ENCODE measurements at places on chromosomes 16 and 17.

- no peak for DNase-seq
Observed at GRCh38 chr17:49016775-49017463, 19.7 kb downstream of the IGF2BP1 start.

DNA sequence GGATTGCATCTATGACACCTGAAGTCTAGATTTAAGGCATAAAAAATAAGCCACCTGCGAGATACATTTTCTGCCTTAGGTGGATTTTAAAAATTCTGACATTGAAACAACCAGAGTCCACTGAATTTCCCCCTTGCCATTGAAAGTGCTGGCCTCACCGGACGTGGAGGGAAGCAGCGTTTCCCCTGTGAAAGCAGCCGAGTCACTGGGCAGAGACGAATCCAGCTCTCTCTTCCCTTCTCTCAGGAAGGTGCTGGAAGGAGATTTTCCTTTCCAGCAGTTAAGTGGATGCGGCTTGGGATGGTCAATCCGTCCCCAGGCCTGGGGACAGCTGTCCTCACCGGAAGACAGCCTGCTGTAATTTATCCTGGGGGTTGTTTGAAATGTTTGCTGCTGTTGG, 270.9 kb upstream of the FOXF1 start:
- no peak for DNase-seq

DNA sequence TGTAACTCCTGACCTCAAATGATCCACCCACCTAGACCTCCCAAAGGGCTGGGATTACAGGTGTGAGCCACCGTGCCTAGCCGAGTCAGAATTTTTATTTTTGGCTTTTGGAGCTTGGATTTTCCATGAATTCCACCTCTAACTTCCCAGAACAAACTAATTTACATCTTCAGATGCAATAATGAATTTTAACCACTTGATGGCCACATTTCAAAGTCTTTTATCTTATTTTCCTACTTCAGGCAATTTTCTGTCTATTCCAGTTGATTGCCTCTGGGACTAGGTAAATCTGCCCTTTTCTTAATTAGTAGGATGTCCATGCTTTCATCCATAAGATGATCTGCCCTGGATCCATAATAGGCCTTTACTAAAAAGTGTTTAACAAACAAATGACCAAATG, 156.4 kb upstream of the ANKFN1 start:
- DNase-seq = no peak

DNA sequence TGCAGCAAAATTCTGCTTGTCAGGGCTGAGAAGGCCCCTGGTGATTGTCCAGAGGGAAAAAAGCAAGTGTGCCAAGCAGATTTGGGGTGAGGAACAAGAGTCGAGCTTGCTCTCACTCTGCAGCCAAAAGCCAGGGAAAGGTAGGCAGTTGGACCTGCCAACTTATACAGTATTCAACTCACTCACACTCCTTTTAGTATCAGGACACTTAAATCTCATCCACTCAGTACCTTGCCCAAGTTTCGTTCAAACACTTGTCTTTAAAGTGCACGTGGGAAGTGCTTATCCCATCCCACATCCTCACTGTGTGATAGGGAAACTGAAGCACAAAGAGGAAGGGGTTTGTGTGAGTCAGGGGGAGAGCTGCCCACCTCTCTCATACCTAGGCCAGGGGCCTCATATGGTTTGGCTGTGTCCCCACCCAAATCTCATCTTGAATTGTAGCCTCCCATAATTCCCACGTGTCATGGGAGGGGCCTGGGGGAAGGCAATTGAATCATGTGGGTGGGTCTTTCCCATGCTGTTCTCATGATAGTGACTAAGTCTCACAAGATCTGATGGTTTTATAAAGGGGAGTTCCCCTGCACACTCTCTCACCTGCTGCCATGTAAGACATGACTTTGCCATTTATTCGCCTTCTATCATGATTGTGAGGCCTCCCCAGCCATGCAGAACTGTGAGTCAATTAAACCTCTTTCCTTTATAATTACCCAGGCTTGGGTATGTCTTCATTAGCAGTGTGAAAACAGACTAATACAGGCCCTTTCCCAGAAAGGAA, 25.6 kb upstream of the CES5A start:
- DNase-seq = no peak

DNA sequence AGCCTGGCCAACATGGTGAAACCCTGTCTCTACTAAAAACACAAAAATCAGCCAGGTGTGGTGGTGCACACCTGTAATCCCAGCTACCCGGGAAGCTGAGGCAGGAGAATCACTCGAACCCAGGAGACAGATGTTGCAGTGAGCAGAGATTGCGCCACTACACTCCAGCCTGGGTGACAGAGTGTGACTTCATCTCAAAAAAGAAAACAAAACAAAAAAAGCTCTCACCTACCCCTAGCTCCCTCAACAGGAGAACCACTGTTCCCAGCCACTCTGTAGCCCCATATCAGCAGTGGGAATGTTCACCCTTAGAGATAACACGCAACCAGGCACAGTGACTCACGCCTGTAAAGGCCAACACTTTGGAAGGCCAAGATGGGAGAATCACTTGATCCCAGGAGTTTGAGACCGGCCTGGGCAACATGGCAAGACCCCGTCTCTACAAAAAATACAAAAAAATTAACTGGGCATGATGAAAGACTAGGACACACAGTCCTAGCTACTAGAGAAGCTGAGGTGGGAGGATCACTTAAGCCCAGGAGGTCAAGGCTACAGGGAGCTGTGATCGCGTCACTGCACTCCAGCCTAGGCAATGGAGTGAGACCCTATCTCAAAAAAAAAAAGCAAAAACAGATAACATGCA, 5.4 kb downstream of the TMC8 start:
- DNase-seq = no peak

DNA sequence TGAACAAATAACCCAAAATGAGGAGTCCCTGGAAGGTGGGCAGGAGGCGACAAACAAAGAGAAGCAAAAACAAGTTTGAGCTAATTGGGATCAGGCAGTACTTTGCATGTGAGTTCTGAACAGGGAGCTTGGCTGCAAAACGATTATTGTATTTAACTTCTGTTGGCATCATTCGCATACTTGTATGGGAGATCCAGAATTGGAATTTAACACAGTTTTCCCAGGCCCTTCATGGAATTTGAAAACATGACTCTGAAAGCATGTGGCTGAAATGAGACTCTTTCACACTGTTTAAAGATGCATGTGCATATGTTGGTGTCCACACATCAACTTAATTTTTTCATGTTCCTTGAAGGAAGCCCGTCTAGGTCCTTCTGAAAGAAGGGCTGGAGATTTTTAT, 674.3 kb downstream of the WWOX start:
- DNase-seq = no peak

Data from SK-N-MC (cell line).